ENCODE measurements at places on chromosomes 16 and 17. TPM values are rescaled to one million over a fixed set of nuclear protein-coding genes. Genes with fewer than 3 reads are reported as not detected.
A peak's percentile ranks its signal among the peaks of the same experiment; 100 is the strongest.

- peak overlapping the region; percentile 100 for H3K4me3 ChIP-seq
- no peak for DNase-seq
- H3K36me3 ChIP-seq, result peaks cover 22% of the 10 kb centered on the region
- no peaks in the 10 kb centered on the region for H3K27me3 ChIP-seq
- H3K4me1 ChIP-seq, result peaks cover 57% of the 10 kb centered on the region
Observed at GRCh38 chr16:3068487-3068886, 3.0 kb downstream of the IL32 start.

GRCh38 chr17:14245002-14245401, 8.3 kb upstream of the CDRT15 start:
- DNase-seq, result no peak
- H3K27me3 ChIP-seq, result peaks cover 12% of the 10 kb centered on the region
- no peaks in the 10 kb centered on the region for H3K4me1 ChIP-seq

DNA sequence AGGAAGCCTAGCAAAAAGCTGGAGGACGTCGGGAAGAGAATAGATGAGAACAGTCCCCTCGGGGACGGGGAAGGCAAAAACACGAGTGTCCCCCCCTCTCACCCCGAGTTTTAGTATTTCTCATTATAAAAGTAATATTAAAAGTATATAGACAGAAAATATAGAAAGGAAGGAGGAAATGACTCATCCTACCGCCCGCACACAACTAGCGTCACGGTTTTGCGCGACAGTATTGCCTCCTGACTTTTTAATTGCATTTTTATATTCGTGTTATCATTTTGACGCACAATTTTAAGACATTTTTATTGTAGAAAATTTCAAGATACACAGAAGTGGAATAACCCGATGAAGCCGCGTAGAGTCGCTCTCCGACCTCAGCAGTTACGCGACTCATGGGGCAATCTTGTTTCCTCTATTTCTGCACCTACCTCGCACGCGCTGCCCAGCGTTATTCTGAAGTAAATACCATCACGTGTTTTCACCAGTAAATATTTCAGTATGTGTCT, 652 bp upstream of the SLC25A19 start:
- H3K27me3 ChIP-seq, result no peaks in the 10 kb centered on the region
- H3K4me1 ChIP-seq, result peaks cover 18% of the 10 kb centered on the region
- peak overlapping the region; percentile 99 for H3K27ac ChIP-seq
- peak; percentile 67 for DNase-seq

GRCh38 chr17:68621065-68621464, 19.9 kb upstream of the FAM20A start:
- no peak for DNase-seq
- H3K4me3 ChIP-seq, result no peak overlapping the region
- H3K27ac ChIP-seq, result no peak overlapping the region
- H3K4me1 ChIP-seq, result no peaks in the 10 kb centered on the region
- peaks cover 29% of the 10 kb centered on the region for H3K27me3 ChIP-seq

GRCh38 chr16:84948851-84949610, 62.3 kb downstream of the ZDHHC7 start:
- no peak overlapping the region for H3K4me3 ChIP-seq
- no peaks in the 10 kb centered on the region for H3K36me3 ChIP-seq
- no peak for DNase-seq

SOST gene
- not detected for total RNA-seq

GRCh38 chr17:32266051-32266388, 388 bp downstream of the RHBDL3 start:
- H3K27me3 ChIP-seq, result peaks cover 43% of the 10 kb centered on the region
- DNase-seq, result no peak
- H3K27ac ChIP-seq, result no peak overlapping the region
- no peak overlapping the region for H3K4me3 ChIP-seq
- peaks cover 13% of the 10 kb centered on the region for H3K4me1 ChIP-seq
